ENCODE measurements at places on chromosomes 5 and 9.

DNA sequence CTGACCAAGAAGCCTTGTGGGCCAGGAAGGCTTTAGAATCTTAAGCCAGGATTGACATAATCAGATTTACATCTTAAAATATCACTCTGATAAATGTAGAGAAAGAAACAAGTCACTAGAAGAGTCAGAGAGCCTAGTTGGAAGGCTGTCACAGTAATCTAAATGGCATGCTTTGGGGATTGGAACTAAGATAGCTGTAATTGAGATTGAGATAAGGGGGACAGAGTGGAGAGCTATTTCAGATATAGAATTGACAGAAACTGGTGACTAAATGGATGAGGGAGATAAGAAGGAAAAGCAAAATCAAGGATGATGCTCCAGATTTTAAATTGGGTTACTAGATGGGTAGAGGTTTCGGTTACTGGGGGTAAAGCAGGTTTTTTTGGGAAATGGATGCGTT lies 100.5 kb downstream of the XRCC4 start:
- ATAC-seq = no peak

GRCh38 chr5:13934125-13934524 lies 10.4 kb downstream of the DNAH5 start:
- ATAC-seq = no peak

DNA sequence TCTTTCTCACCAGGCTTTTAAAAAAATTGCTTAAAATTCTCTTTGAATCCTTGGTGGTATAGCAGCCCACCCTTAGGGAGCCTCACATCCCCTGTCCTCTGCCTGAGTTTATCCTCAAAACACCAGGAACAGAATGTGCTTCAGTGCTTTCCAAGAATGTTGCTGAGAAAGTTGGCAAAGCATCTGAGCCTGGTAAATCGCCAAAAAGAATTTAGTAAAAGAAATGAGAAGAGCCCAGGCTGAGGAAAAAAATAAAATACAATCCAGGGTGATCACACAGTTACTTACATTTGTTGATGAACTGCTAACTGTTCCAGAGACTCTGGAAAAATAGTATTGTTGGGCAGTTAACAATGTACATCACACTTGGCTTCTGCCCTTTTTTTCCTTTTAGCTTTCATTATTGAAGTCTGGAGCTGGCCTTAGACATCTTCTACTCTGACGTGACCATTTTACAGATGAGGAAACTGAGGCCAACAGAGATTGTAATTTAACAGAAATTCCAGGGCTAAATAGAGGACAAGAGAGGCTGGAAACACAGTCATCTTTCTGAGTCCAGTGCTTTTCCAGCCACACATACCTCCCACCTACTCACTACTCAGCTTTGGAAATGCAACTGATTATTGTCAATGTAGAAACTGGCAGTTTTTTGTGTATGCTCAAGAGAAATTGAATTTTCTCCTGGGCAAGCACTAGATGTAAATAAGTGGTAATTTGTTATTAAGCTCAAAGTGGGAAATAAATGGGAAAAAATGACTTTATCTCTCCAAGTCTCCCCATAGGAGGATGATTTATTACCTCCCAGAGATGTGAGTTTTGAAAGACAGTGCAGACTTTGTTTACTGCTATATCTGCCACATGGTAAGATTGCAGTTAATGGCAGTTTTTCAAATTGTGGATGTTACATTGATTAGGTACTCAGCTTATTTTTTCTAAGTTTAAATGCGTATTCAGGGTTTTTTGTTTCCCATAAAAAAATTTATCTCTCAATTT lies 86.7 kb upstream of the ALDH1A1 start:
- ATAC-seq = no peak

GRCh38 chr5:109656829-109657228 lies 32.9 kb upstream of the MAN2A1 start:
- ATAC-seq = peak; percentile 44

GRCh38 chr5:160702311-160702803 lies 149.7 kb downstream of the ATP10B start:
- ATAC-seq = no peak

- no peak for ATAC-seq
Observed at GRCh38 chr5:997711-998110, 10.9 kb upstream of the NKD2 start.

DNA sequence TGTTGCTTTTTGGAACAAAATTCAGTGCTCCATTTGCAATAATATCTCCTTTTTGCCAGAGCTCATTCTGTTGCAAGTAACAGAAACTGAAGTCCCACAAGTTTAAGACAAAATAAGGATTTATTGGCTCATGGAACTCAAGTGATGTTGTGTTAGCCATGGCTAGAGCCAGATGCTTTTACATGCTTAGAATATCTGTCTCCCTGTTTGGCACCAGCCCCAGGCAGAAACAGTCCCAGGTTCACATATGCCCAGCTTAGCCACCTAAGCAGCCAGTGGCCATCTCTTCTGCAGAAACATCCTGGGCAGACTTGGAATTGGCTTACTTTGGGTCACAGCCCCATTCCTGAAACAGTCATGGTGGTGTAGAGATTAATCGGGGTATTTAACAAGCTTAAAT lies 540.9 kb upstream of the SGCD start:
- no peak for ATAC-seq

DNA sequence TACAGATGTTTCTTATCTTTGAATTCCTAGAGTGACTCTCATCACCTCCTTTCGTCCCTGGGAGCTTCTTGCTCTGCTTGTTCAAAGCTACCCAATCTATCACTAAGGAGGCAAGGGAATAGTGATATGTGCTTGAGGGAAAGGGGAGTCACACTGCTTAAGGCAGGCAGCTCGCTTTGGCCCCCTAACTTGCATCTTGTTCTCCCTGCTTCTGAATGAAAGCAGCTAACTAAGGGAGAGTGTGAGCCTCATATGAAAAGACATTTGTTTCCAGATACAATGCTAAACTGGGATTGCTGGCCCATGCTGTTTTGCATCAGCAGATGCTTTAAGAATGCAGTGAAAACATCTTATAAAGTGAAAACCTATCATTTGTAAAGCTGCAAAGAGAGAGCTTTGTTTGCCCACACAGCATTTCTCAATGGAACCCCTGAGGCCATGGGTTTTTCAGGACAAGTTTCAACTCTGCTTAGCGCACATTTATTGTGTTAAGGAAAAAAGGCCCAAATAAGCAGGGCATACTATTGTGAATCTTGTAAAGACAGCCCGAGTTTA lies 367.9 kb upstream of the ADAMTSL1 start:
- ATAC-seq = no peak
